ENCODE measurements at places on chromosomes 11 and 22. TPM values are rescaled to one million over a fixed set of nuclear protein-coding genes. Genes with fewer than 3 reads are reported as not detected.

The SYT9 gene
- 20.7 TPM for total RNA-seq

The OR51B5 gene
- total RNA-seq: 1.6 TPM

The EML3 gene
- total RNA-seq: 5.6 TPM

The TSKU gene
- 6.7 TPM for total RNA-seq

The GUCY1A2 gene
- total RNA-seq: 59.4 TPM

The ARHGAP8 gene
- 0.82 TPM for total RNA-seq

The NLRP14 gene
- total RNA-seq: 1.6 TPM

The C11orf16 gene
- total RNA-seq: not detected

The GTF2H1 gene
- total RNA-seq: 94.6 TPM

The BBOX1 gene
- total RNA-seq: 3.0 TPM

The PIH1D2 gene
- 3.4 TPM for total RNA-seq

The GDPD4 gene
- total RNA-seq: not detected

The SYT12 gene
- total RNA-seq: 3.8 TPM

The CRY2 gene
- 32.5 TPM for total RNA-seq

The SMC1B gene
- total RNA-seq: not detected

The OR5A1 gene
- total RNA-seq: not detected

The UBASH3B gene
- 57.3 TPM for total RNA-seq

The GLYATL2 gene
- 2.4 TPM for total RNA-seq

The RASL10A gene
- total RNA-seq: not detected

The LRRC75B gene
- total RNA-seq: 10.8 TPM

The VWA5A gene
- 13.9 TPM for total RNA-seq

The RFPL3 gene
- not detected for total RNA-seq

The SCO2 gene
- not detected for total RNA-seq

The SCN4B gene
- total RNA-seq: 9.2 TPM

The CRYBA4 gene
- total RNA-seq: not detected

The MS4A6A gene
- total RNA-seq: 3.3 TPM
